ENCODE measurements at places on chromosomes 2 and 18.

DNA sequence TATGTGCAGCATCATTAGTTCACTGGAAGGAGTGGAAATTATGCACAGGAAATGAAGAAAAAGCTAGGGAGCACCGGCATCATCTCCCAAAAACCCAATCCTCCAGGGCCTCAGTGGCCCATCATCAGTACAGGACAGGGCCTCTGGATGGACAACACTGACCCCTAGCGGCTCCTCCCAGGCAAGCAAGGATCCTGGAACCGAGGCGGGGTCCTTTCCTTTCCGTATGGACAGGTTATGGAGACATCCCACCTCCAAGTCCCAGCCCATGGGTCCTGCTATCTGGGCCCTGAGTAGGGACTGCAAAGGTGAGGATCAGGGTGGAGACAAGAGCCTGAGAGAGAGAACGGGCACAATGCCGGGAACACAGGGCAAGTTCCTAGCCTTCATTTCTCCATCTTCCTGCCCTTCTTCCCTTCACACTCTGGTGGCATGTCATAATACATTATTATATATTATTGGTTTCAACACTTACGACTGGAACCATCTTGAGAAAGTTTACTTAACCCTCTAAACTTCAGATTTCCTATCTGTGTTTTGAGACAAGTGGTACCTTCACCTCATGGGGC lies 68.2 kb downstream of the ZNF516 start:
- peak; percentile 50 for DNase-seq

GRCh38 chr2:62738981-62739936 lies 33.7 kb downstream of the EHBP1 start:
- no peak for DNase-seq

GRCh38 chr2:165891345-165891744 lies 62.2 kb downstream of the TTC21B start:
- no peak for DNase-seq

DNA sequence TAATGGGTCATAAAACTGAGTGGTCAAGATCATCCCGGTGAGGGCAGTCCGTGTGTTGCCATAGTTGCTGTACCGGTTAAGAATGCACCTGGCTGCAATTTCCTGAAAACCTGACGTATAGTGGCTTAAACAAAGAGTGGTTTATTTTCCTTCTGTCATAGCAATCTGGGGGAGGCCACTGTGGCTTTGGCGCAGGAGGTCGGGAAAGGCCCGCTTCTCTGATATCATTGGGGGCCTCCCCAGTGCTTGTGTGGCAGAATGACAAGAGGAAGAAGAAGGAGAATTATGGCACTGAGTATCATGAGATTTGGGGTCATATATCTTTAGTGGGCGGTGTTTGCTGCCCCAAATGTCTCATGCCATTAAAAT lies 4.4 kb downstream of the C2orf92 start:
- no peak for DNase-seq

DNA sequence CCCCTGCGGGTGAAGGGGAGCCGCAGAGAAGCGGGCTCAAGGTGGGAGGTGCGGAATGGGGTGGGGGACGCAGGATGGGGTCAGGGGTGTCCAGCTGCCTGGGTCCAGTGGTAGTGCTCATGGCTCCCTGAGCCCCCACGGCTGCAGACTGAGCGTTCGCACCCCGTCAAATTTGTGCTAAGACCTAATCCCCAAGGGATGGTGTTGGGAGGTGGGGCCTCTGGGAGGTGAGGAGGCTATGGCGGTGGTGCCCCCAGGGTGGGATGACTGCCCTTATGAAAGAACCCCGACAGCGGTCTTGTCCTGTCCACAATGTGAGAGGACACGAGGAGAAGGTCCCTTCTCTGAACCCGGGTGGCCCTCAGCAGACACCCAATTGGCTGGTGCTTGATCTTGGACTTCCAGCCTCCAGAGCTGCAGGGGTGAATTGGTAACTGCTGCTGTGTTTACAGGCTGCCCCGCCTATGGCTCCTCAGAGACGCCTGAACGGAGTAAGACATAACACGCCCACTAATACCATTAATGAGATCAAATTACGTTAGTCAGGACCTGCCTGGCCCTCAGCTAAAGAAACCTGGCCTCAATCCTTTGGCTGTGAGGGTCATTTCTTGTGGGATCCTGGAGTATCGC lies 42.6 kb downstream of the PXDN start:
- no peak for DNase-seq

DNA sequence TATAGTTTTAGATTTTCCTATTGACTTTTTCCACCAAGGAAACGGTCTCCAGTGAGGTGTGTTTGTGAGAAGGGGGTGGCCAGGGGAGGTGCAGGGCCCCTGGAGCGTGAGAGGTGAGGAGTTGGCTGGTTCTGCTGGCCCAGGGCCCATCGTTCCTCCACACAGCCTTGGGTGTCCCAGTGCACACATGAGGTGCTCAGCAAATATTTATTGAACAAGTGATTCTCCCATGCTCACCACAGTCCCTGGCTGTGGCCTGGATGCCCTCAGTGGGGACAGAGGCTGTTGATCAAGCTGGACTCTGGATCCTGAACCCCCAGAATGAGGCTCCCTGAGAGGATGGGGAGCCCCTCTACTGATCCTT lies 5.0 kb downstream of the HAAO start:
- DNase-seq = no peak

DNA sequence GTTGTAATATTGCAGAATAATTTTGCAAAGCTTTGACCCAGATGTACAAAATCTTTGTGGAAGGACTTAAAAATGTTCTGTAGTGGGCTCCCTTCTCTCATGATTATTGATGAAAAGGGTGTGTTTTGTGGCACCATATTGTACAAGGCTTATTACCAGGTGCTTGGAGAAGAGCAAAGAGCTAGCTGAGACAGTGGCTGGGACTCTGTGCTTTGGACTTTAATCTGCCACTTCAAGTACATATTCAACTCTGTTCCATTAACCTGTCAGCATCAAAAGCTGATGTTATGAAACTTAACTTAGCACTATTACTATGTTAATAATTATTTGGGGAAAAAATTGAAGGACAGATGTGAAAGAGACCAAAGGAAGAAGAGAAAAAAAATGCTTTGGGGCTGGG lies 31.0 kb downstream of the CCDC195 start:
- DNase-seq = no peak

GRCh38 chr2:42742740-42743658 lies 20.9 kb downstream of the OXER1 start:
- DNase-seq = peak; percentile 39

GRCh38 chr2:230903231-230904150 lies 21.6 kb downstream of the GPR55 start:
- no peak for DNase-seq

- no peak for DNase-seq
These were observed 42.5 kb upstream of the ACAA2 start for GRCh38 chr18:49855711-49856415.

DNA sequence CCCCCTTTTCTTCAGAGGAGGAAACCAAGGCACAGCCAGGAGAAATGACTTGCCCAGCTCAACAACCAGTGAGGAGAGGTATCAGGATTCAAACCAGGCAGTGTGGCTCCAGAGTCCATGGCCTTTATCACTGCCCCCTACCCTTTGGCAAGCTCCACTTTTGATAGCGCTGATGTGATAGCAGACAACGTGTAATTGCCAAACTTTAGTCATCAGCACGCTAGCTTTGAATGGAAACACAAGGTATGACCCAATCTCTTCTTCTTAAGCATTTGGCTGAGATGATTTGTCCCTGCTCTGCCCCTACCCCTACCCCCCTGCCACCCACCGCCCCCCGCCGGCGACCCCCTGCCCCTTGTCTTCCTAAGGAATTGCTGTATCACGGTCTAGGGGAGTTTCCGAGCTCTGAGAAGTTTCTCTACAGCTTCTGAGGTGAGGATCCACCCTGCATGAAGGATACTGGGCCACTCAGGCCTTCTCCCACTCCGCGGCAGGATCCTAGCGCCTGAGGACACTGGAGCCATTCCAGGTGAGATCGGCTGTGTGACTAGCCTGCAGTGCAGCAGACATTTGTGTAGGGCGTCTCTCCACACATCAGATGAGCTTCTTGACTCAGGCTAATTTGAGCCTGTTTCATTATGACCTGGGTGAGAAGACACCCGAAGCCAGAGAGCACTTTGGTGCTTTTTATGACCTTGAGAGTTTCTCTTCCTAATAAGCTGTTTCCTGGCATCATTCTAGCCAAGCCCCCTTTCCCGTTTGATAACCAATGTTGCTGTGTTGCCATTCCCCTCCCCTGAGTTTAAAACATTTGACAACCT lies 75.1 kb upstream of the MAP4K4 start:
- no peak for DNase-seq

- DNase-seq = no peak
These were observed 8.0 kb downstream of the ZNF396 start for GRCh38 chr18:35369126-35369525.

GRCh38 chr2:10267551-10268465 lies 34.9 kb upstream of the HPCAL1 start:
- no peak for DNase-seq

GRCh38 chr18:8081872-8082553 lies 514.9 kb downstream of the PTPRM start:
- DNase-seq = no peak

DNA sequence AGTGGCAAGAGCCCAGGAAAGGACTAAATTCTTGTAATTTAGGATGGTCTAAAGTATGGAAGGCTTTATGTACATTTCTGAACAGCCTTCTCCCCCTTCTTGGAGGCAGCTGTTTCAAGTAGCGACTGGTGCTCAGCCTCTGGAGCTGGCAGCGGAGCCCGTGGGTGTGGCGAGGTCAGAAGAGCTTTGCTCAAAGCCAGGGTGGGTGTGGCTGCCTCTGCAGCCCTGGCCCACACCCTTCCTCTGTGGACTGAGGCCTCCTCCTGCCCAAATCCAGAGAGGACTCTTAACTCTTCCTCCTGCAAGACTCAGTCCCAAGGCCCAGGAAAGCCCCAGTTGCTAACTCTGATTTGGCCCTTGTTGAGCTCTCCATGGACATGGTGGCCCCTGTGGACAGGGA lies 202.1 kb upstream of the REV1 start:
- no peak for DNase-seq

DNA sequence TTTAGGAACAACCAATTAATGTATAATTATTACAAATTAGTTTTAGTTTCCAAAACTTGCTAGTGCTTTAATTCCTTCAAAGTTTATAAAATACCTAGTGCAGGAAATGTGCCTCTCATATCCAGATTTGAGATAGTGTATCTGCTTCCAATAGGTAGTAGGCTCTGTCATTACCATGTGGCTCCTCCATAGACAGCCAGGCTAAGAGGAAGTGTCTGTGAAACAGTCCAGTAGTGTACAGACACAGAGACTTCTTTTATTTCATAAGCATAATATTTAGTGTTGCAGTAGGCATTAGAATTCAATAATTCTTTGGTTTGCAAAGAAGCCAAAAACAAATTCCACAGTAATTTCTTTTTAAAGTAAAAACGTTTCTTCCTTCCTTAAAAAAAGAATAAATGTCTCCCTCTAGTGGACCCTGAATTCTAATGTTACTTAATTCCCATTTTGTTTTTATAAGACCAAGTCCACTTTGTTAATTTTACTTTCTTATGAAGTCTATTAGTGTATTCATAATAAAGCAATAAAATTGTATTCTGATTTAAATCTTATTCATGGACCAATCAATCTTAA lies 101.2 kb downstream of the NEB start:
- DNase-seq = no peak

GRCh38 chr2:45826884-45827635 lies 175.6 kb downstream of the PRKCE start:
- DNase-seq = peak; percentile 78

GRCh38 chr18:79378536-79379250 lies 17.0 kb upstream of the NFATC1 start:
- DNase-seq = peak; percentile 66

- DNase-seq = no peak
These were observed 90.0 kb downstream of the MAP3K20 start for GRCh38 chr2:173165443-173166238.

All from EL (cell line).